ENCODE measurements at places on chromosomes 7 and 10. TPM values are rescaled to one million over a fixed set of nuclear protein-coding genes. Genes with fewer than 3 reads are reported as not detected.
A peak's percentile ranks its signal among the peaks of the same experiment; 100 is the strongest.

CDHR3 gene
- 0.92 TPM for total RNA-seq

AKR1C8 gene
- 0.18 TPM for total RNA-seq

PON3 gene
- total RNA-seq, result not detected

GRB10 gene
- total RNA-seq, result 6.3 TPM

HACD1 gene
- 1.1 TPM for total RNA-seq

APBB1IP gene
- total RNA-seq, result 75.9 TPM

SLC18A2 gene
- total RNA-seq, result not detected

SLC13A1 gene
- not detected for total RNA-seq

TRPV5 gene
- not detected for total RNA-seq

TSPAN12 gene
- total RNA-seq, result not detected

GRCh38 chr10:72009425-72010081 is 45.4 kb downstream of the CHST3 start:
- no peaks in the 10 kb centered on the region for H3K36me3 ChIP-seq
- H3K4me3 ChIP-seq, result no peak overlapping the region
- H3K27me3 ChIP-seq, result no peaks in the 10 kb centered on the region
- no peak for DNase-seq
- H3K27ac ChIP-seq, result no peak overlapping the region

DNA sequence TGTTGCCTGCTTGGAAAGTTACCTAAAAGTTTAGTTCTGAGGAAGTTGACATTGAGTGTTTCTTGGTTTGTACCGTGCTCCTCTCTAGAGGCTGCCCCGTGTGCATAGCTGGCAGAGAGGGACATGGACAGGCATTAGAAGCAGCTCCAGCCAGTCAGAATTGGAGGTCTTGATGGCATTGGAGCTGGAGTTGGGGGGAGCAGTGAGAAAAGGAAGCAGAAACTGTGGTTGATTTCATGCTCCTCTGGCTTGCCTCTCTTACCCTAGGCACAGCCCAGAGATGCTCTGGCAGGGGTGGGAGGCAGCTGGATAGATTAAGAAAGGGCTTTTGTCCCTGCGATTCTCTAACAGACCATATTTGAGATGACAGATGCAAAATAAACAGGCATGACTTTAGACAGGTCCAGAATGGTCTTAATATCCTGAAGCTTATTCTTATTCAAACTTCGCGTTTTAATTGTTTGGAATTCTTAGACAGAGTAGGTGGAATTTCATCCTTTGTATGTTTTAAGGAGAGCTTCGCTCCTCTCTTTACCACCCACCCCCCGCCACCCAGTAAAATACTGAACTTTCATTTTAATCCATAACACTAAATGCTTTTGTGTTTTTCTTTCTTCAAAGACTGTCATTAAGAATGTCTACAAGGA is 73.5 kb upstream of the GLCCI1 start:
- no peak overlapping the region for H3K27ac ChIP-seq
- DNase-seq, result no peak
- peaks cover 3% of the 10 kb centered on the region for H3K36me3 ChIP-seq

GRCh38 chr7:24721481-24722001 is 35.7 kb downstream of the GSDME start:
- H3K27ac ChIP-seq, result no peak overlapping the region
- peaks cover 14% of the 10 kb centered on the region for H3K4me1 ChIP-seq
- no peak for DNase-seq
- no peak overlapping the region for H3K4me3 ChIP-seq
- H3K36me3 ChIP-seq, result no peaks in the 10 kb centered on the region

GRCh38 chr7:18566829-18567228 is 71.3 kb downstream of the HDAC9 start:
- DNase-seq, result no peak
- no peaks in the 10 kb centered on the region for H3K36me3 ChIP-seq
- H3K27ac ChIP-seq, result no peak overlapping the region
- H3K27me3 ChIP-seq, result no peaks in the 10 kb centered on the region

DNA sequence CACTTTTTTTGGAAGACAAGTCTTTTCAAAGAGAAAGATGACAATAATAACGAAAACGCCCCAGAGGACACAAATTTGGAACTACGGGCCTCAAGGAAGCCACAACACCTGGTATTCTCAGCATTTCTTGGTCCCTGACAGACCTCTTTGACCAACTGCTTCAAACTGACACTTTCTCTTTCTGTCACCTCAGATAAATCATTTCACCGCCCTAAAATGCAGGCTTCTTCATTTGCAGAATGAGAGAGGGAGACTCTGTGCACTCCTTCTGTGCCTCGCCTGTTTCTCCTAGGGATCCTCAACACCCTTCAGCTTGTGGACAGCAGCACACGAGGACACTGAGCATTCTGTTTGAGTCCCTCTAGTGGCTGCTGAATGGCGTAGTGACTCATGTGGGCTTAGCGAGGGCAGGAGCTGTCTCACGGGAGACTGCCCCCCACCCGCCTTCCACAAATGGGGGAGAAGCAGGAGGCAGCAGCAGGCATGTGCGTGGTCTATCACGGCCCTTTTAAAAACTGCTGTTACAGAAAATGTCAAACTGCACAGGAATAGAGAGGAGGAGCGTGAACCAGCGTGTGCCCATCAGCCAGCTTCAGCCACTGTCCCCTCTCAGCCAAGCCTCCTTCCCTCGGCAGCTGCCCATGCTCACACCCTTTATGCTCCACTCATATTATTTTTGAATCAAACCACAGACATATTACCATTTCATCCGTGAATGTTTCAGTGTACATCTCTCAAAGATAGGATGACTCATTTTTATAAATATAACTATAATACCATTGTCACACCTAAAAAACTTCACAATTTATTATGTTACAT is 41.4 kb downstream of the GSDME start:
- DNase-seq, result peak; percentile 35
- H3K27me3 ChIP-seq, result peaks cover 5% of the 10 kb centered on the region
- H3K4me1 ChIP-seq, result peaks cover 23% of the 10 kb centered on the region

DNA sequence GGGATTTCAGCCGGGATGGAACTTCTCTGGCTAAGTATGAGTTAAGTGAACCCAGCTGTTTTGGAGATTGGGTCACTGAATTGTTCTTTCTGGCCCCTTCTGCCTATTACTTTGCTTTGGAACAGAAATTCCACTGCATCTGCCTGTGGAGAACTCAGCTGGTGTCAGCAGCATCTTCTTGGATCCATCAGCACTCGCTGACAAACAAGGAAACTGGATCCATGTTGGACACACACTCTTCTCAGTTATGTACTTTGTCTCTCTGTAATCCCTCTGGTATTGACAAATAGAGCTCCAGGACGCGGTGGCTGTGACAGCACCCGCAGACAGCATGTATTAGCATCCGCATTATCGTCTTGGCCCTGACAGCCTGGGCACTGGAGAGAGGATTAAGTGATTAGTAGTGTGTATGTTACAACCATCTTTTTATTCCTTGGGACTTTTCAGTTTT is 73.0 kb upstream of the BMPER start:
- no peak overlapping the region for H3K27ac ChIP-seq
- no peaks in the 10 kb centered on the region for H3K27me3 ChIP-seq
- DNase-seq, result no peak
- H3K4me3 ChIP-seq, result no peak overlapping the region
- H3K4me1 ChIP-seq, result no peaks in the 10 kb centered on the region

- H3K27ac ChIP-seq, result peak overlapping the region; percentile 99
Observed at GRCh38 chr10:72328045-72328828, 26.5 kb downstream of the DNAJB12 start.

DNA sequence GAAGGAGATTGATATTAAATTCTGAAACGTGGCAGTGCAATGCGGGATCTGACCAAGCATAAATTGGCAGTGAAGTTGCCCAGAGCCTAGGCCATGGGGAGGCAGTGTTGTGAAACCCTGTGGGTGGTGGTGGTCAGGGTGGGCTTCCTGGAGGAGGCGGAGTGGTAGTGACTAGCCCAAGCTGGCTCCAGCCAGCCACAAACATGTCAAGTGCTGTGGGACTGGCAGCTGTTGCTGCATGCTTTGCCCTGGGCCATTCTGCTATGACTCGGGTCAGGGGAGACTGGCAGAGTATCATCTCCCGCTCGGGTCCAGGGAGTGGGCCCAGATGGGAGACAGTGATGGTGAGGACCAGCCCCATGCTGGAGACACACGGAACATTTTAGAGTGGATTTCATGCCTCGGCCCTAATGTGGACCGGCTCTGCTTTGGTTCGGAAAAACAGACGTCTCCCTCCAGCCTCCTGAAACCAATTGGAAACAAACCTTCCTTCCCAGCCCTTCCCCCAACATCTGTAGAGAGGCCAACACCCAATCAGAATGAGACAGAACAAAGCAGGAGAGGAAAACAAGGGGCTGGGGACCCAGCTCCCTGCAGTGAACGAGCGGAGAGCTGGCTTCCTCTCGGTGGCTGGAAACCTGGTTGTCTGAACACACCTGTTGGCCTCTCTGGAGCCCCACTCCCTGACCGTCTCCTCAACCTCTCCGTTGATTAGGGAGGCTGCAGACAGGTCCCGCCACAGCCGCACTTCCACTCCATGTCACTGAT is 58.2 kb downstream of the TMEM270 start:
- no peaks in the 10 kb centered on the region for H3K36me3 ChIP-seq
- H3K27me3 ChIP-seq, result peaks cover 3% of the 10 kb centered on the region
- no peak overlapping the region for H3K27ac ChIP-seq
- H3K4me1 ChIP-seq, result no peaks in the 10 kb centered on the region
- no peak overlapping the region for H3K4me3 ChIP-seq
- DNase-seq, result no peak

GRCh38 chr7:120442838-120443237 is 169.9 kb downstream of the KCND2 start:
- no peak overlapping the region for H3K27ac ChIP-seq
- no peak for DNase-seq
- H3K36me3 ChIP-seq, result no peaks in the 10 kb centered on the region
- no peaks in the 10 kb centered on the region for H3K27me3 ChIP-seq
- H3K4me1 ChIP-seq, result no peaks in the 10 kb centered on the region

GRCh38 chr10:86461963-86462804 is 59.4 kb downstream of the WAPL start:
- H3K36me3 ChIP-seq, result peaks cover 44% of the 10 kb centered on the region
- H3K27ac ChIP-seq, result no peak overlapping the region
- H3K27me3 ChIP-seq, result no peaks in the 10 kb centered on the region
- no peak for DNase-seq
- no peaks in the 10 kb centered on the region for H3K4me1 ChIP-seq

DNA sequence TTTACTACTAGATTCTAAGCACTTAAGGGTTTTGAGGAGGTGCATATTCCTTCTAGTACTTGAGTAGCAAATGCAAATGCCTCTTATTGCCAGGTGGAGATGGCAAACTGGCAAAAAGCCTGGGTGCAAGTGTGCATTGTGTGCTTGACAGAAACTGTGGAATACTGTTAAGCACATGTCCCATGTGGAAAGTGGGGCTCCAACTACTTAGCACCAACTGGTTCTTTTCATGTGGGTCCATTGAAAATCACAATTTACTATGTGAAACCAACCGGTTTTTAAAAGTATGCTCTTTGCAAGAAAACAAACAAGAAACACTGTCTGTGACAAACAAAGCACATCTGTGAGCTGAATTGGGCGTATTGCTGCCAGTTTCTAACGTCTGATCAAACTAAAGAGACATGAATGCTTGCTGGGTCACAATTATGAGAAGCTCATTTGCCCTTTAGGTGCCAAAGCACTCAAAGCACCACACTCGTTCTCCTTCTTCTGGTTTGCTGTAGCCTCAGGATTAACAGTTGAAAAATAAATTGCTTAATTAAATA is 197.4 kb downstream of the SEMA3E start:
- no peaks in the 10 kb centered on the region for H3K27me3 ChIP-seq
- no peak for DNase-seq
- no peaks in the 10 kb centered on the region for H3K36me3 ChIP-seq
- H3K4me3 ChIP-seq, result no peak overlapping the region
- no peak overlapping the region for H3K27ac ChIP-seq

- no peaks in the 10 kb centered on the region for H3K4me1 ChIP-seq
- H3K4me3 ChIP-seq, result no peak overlapping the region
- H3K27ac ChIP-seq, result no peak overlapping the region
- H3K27me3 ChIP-seq, result peaks cover 8% of the 10 kb centered on the region
Observed at GRCh38 chr10:29254123-29255046, 34.5 kb upstream of the LYZL1 start.

DNA sequence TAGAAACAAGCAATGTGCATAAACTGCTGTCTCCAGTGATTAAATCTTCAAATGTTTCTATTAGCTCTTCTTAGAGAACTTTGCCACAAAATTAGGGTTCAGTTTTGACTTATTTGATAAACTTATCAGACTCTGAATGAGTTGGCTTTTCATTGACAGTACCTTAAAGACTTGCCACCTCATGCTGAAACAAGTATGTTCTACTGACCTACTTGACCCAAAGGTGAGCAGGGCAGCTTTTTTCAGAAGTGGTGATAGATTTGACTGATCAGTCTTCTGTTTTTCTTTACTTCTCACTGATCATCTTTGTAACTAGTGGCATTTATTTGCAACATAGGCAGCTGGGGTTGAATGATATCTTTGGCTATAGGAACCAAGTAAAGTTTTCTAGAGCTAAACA is 7.8 kb downstream of the ZNF277 start:
- H3K27me3 ChIP-seq, result no peaks in the 10 kb centered on the region
- no peak for DNase-seq
- peaks cover 2% of the 10 kb centered on the region for H3K4me1 ChIP-seq

- peaks cover 6% of the 10 kb centered on the region for H3K27me3 ChIP-seq
- DNase-seq, result no peak
- H3K36me3 ChIP-seq, result peaks cover 4% of the 10 kb centered on the region
- peaks cover 17% of the 10 kb centered on the region for H3K4me1 ChIP-seq
- no peak overlapping the region for H3K4me3 ChIP-seq
- no peak overlapping the region for H3K27ac ChIP-seq
Observed at GRCh38 chr10:11586170-11586569, 25.3 kb downstream of the USP6NL start.
